ENCODE measurements at places on chromosomes 12 and 14. TPM values are rescaled to one million over a fixed set of nuclear protein-coding genes. Genes with fewer than 3 reads are reported as not detected.
A peak's percentile ranks its signal among the peaks of the same experiment; 100 is the strongest.

The RNFT2 gene
- 7.3 TPM for total RNA-seq

The GDF3 gene
- total RNA-seq = not detected

The DCTN2 gene
- total RNA-seq = 120 TPM

The KRT79 gene
- not detected for total RNA-seq

The FSCB gene
- under 0.01 TPM for total RNA-seq

The ASIC1 gene
- total RNA-seq = 1.6 TPM

The PLEKHG7 gene
- not detected for total RNA-seq

The NRXN3 gene
- total RNA-seq = 7.3 TPM

DNA sequence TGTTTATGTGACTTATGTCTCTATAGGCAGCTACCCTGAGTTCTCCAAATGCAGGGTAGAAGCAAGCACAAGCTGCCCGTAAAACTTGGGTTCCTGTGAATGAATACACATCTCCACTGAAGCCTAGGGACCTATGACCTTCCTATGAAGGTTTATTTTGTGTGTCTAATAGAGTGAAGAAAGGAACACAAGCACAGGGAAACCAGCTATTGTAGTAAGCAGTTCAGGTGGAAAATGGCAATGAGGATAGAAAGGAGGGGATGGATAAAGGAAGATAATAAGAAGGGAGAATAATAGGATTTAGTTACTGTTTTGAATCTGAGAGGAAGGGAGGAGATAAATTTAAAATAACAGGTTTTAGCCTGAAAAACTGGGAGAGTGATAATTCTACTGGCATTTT, 2.4 kb downstream of the PFKM start:
- DNase-seq = no peak

- no peak for DNase-seq
Observed at GRCh38 chr12:27711967-27712366, 1.3 kb downstream of the MRPS35 start.

GRCh38 chr12:88952562-88952942, 372.3 kb upstream of the KITLG start:
- DNase-seq = peak; percentile 22

DNA sequence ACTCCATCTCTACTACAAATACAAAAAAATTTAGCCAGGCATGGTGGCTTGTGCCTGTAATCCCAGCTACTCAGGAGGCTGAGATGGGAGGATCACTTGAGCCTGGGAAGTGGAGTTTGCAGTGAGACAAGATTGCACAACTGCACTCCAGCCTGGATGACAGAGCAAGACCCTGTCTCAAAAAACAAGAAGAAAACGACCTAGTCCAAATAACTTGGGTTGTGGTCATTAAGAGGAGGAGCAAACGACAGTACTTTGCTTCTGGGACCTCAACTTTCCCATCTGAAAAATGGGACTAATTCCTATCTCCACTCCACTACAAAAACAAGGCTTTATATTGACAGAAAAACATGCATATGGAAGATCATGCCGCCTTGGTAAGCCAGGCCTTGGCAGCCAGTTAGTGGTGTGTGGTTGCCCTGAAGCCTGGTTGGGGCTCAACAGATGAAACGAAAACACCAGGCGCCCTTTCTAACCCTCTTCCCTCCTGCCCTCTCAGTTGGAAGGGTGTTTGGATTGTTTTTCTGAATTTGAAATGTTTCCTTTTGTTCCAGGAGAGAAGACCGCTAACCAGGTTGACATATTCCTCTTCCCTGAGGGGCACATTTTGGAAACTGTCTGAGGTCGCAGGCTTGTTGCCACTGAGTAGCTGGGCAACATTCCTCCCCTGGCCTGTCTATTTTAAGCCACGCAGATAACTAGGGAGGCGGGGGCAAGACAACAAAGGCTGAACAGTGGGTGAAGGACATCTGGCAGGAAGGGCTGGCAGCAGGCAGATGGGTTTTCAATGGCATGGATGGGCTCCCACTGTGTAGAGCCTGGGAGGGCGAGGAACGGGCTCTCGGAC, 13.7 kb upstream of the VPS37B start:
- DNase-seq = no peak

GRCh38 chr12:14367040-14367661, 1.7 kb downstream of the ATF7IP start:
- DNase-seq = peak; percentile 64

- no peak for DNase-seq
Observed at GRCh38 chr12:90485560-90485959, 469.4 kb downstream of the CCER1 start.

DNA sequence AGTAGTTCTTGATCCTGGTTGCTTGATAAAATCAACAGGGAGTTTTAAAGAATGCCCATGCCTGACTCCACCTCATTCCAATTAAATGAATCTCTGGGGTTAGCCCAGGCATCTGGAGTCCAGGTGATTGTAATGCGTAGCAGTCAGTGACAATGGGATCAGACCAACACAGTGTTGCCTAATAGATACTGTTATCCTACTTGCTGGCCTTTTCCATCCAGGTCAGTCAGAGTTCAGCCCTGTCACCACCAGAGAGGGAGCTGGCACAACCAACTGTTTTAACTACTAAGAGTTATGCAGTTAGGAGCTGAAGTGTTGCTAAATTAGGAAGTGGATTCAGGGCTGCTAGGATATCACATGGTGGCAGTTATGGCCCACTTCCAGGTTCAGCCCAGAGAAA, 107.1 kb downstream of the GPR135 start:
- DNase-seq = peak; percentile 88

GRCh38 chr12:121461048-121461447, 61.1 kb downstream of the RNF34 start:
- no peak for DNase-seq

GRCh38 chr12:69479675-69480074, 9.5 kb downstream of the FRS2 start:
- DNase-seq = no peak

DNA sequence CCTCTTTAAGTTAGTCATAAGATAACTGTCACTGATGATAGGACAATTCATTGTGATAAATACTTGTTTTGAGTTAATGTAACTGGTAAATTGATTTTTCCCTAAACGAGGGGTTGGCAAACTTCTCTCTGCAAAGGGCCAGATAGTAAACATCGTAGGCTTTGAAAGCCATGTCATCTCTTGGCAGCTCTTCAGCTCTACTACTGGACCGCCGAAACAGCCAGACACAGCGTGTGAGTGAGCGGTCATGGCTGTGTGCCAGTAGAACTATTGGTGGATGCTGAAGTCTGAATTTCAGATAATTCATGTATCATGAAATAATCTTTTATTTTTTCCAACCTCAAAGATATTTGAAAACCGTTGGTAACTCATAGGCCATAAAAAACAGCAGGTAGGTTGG, 9.9 kb downstream of the PIWIL1 start:
- no peak for DNase-seq

- no peak for DNase-seq
Observed at GRCh38 chr14:101815994-101816393, 54.5 kb downstream of the PPP2R5C start.

- DNase-seq = no peak
Observed at GRCh38 chr12:122753319-122753650, 661 bp downstream of the DENR start.

- DNase-seq = peak; percentile 76
Observed at GRCh38 chr12:29516431-29516875, 19.0 kb upstream of the OVCH1 start.

GRCh38 chr12:57893431-57894353, 47.2 kb upstream of the CTDSP2 start:
- DNase-seq = peak; percentile 97

DNA sequence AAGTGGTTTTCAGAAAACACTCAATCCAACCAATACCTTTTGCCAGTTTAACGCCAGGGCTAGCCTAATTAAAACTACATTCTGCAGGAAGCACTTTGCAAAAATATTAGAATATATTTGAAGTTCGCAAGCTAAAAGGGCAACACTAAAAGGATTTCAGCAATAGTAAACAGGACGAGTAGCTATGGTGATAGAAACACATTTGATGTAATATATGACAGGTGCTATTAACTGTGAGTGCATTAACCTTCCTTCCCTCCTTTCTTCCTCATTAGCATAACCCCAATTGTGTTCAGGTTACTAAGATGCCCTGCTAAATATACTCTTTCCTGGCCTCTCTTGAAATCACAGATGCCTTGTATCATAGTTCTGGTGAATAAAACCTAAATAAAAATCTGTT, 85.6 kb upstream of the TMCC3 start:
- no peak for DNase-seq

GRCh38 chr14:45709541-45709940, 456.5 kb upstream of the MIS18BP1 start:
- DNase-seq = no peak

GRCh38 chr12:32181498-32182175, 75.0 kb downstream of the BICD1 start:
- peak; percentile 85 for DNase-seq

Measured in fibroblast of villous mesenchyme (primary cell).